ENCODE measurements at places on chromosomes 2 and 18.

- DNase-seq, result no peak
These were observed 31.7 kb upstream of the ZBTB7C start for GRCh38 chr18:48440924-48441323.

- no peak for DNase-seq
These were observed 153.5 kb upstream of the CAVIN2 start for GRCh38 chr2:192000196-192000980.

GRCh38 chr2:54054271-54054670 is 61.1 kb upstream of the ACYP2 start:
- no peak for DNase-seq

DNA sequence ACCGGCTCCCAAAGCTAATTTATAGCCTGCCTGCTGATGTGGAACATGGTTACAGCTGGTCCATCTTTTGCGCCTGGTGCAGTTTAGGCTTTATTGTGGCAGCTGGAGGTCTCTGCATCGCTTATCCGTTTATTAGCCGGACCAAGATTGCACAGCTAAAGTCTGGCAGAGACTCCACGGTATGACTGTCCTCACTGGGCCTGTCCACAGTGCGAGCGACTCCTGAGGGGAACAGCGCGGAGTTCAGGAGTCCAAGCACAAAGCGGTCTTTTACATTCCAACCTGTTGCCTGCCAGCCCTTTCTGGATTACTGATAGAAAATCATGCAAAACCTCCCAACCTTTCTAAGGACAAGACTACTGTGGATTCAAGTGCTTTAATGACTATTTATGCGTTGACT is 51.4 kb downstream of the TMEM178A start:
- DNase-seq, result no peak

DNA sequence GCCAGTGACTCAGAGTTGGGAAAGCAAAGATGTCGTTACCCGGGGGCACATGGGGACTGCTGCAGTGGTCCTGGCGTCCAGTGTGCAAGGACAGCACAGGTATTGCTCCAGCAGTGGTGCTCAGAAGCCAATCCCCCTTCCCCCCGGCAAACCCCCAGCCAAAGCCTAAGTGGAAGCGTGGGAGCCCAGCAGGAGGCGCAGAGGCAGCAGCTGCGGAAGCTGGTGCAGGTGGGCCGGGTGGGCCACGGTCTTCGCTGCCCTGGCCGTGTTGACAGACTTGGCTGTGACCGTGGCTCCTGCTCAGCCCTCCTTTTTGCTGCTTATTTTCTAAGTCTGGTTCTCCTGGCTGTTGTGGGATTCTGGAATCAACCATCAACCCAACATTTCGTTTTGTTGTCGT is 369.8 kb upstream of the ST6GAL2 start:
- DNase-seq, result no peak

DNA sequence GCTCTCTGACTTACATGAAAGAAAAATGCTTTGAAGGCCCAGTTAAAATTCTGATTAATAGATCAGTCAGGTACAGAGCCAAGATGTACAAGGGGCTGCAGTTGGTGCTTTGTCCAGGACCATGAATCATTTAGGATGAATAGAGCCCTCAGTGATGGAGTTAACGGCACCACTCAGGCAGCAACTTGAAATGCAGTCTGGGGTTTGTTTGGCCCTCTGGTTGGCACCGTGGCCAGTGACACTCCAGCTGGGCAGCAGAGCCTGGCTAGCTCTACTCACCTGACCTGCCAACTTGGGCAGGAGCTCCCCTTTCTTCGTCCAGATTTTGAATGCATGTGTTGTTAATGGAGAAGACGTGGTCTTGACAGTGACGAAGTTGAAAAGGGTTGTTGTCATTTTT is 493.0 kb upstream of the ACVR2A start:
- DNase-seq, result no peak

DNA sequence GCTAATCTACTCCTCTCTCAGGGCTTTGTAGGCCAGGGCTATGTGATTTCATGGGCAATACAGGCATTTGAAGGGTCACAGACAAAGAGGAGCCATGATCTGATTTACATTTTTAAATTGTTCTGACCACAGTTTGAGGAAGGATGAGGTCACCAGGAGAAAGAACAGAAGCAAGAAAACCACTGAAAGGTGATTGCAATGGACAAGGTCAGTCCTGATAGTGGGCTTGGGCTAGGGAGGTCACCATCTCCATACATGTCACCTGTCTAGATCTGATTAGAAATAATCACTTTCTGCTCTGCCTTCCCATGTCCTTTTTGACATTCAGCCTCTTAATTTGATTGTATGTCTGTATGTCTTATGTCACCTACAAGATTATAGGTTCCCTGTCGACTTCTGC is 248.9 kb upstream of the CWC22 start:
- DNase-seq, result no peak

GRCh38 chr2:68993660-68994059 is 19.2 kb downstream of the GKN1 start:
- no peak for DNase-seq

DNA sequence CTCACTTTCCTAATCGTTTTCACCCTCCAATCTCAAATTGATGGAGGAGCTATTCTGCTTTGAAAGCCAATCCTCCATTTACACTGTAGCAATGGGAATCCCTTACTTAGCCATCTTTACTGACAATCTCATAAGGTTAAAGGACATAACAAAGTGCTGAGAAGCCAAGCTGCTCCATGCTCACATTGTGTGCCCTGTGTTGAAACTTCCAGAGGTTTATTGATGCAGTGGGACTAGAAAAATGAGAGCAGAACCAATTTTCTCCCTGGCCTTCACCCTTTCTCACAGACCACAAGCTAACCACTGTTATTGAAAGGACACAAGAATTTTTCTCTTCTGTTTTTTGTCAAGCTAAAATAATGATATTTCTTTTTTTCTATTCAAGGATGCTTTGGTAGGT is 63.8 kb downstream of the CSRNP3 start:
- DNase-seq, result no peak

- no peak for DNase-seq
These were observed 38.4 kb downstream of the SPC25 start for GRCh38 chr2:168851674-168852320.

GRCh38 chr2:179512281-179513035 is 247.8 kb upstream of the SESTD1 start:
- no peak for DNase-seq

DNA sequence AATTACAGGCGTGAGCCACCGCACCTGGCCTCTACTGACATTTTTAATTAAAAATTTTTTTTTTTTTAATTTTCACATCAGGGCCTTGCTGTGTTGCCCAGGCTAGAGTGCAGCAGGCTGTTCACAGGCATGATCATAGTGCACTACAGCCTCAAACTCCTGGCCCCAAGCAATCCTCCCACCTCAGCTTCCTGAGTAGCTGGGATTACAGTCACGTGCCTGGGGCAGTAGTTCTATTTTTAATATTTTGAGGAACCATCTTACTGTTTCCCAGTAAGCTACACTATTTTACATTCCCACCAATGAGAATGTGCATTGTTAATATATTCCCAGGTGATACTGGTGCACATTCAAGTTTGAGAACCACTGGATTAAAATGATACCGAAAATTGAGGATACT is 92.7 kb downstream of the WDSUB1 start:
- no peak for DNase-seq

DNA sequence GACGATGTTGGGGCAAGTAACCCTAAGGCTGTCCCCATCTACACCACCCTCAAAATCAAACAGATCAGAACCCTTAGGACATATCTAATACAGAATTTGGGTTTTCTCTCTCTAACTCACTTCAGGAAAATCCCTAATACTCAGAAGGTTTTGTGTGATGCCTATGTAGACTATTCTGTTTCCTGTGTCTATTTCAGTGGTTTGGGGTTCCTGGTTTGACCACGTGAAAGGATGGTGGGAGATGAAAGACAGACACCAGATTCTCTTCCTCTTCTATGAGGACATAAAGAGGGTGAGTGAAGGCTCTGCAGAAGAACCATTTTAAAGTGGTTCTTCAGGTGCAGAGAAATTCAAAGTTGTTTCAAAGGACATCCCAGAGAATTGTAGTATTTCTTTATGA is 16.3 kb downstream of the SULT1C2 start:
- DNase-seq, result no peak

DNA sequence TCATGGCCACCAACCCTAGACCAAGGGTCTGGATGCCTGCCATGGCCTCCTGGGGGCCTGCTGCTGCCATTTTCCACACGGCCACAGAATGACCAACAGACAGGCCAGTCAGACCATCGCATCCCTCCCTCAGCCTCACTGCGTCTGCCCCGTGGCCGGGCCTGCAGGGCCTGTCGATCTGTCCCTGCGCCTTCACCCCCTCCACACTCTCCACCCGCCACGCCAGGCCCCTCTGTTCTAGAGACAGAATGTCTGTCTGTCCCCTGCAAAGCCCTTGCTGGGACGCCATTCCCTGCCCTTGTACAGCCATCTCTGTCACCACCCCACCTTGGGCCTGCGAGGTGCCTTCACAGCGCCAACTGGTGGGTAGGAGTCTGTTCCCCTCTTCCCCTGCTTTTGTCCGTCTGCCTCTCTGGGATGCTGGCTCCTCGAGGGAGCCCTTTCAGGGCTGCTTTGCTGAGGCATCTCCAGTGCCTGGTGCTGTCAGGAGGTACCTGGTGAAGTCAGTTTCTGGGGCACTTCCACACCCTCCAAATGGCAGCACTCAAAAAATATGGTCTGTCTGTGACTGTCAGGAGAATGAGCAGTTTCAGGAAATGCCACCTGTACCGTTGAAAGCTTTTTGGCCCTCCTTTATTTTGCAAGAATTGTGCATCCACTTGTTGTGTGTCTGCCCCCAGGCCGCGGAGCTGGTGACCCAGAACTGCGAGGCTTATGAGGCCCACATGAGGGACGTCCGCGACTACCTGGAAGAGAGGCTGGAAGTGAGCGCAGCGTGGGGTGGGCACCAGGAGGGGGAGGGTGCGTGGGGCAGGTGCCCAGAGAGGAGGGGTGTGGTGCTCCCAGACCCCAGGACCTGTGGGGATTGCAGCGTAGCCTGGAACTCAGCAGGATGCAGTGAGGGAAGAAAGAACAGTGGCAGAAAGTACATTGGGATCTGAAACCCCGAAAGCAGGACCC is 6.7 kb upstream of the ESPNL start:
- peak; percentile 7 for DNase-seq

GRCh38 chr2:94874277-94874997 is 3.2 kb downstream of the TEKT4 start:
- peak; percentile 77 for DNase-seq

DNA sequence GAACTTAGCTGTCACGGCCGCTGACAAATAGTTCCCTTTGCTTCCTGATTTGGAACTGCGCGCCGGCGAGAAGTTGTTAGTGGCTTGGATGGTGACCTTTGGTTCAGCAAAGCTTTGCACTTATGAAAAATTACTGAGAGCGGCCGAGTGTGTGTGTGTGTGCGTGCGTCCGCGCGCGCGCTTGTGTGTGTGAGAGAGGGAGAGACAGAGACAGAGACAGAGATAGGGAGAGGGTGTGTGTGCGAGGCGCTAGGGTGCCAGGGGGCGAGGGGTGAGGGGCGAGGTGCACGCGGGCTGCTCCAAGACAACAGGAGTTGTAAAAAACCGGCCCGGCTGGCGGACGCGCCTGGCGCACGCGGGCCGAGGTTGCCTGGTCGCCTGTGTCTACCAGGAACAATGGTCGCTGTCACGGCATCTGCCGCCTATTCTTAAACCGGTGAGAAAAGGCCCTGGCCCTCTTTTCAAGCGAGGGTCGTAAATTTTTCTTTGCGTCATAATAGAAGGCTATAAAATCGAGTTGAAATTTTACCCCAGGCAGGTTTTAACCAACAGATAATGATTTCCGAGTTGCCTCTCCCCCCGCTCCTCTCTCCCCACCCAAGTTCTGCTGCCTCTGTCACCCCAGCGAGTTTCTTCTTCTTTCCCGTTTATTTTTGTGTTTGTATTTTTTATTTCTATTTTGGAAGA is 535 bp downstream of the HOXD3 start:
- no peak for DNase-seq

- no peak for DNase-seq
These were observed 243.7 kb downstream of the LTBP1 start for GRCh38 chr2:33190393-33190937.

DNA sequence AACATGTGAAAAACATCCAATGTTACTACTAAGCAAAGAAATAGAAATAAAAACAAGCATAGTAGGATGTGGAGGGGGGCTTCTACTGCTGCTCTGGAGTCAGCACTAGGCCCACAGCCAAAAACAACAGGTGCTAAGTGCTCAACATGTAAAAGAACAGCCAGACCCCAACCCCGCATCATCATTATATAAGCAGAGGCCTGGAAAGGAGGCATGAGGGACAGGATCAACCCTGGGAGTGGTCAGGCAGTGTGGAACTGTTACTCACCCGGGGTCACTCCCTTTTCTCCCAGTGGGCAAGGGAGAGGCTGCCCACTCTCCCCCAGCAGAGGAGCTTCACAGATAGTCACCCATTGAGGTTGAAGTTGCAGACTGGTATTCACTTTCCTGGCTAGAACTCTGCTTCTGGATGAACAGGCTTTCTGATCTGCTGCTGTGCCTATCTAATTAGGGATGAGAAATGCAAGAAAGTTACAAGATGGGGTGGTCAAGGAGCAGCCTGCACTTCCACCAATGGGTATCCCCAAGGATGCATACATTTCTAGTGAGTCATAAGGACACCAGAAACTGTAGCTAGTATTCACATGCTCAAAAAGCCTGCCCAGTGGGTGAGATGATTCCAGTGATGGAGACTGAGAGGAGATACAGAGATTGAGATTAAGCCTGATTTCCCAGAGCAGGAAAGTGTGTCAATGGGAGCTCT is 480.1 kb upstream of the TCF4 start:
- DNase-seq, result no peak

- no peak for DNase-seq
These were observed 9.6 kb upstream of the TEX51 start for GRCh38 chr2:126889071-126889470.

DNA sequence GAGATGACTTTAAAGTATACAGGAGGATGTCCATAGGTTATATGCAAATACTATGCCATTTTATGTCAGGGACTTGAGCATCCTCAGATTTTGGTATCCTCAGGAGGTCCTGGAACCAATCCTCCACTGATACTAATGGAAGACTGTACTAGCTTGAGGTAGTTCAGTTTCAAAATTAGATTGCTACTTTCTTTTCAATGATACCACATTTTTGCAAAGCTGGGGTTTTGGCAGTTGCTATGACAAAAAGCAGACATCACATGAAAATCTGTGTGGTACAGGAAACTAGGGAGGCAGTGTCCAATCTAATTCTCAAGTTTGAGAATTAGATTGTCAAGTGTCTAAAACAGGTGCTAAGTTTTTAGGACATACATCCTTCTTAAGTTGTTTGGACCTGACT is 14.2 kb downstream of the EHBP1 start:
- DNase-seq, result no peak

DNA sequence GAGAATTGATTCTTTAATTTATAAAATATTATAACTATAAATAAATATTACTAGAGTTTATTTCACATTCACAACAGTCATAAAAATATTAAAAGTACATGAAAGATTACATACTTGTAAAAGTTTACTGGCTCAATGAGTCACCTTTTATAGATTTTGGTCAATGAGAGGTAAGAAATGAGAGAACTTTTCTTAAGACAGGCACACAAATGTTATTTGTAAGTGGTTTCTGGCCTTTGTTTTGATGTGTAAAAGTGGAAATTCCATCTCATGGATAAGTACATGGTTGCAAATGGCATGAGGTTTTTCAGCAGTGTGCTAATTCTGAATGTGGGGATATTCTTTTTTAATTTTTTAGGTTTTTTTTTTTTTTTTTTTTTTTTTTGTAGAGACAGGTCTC is 63.8 kb downstream of the TTC27 start:
- no peak for DNase-seq

- no peak for DNase-seq
These were observed 89.4 kb upstream of the TACR1 start for GRCh38 chr2:75288760-75289159.

GRCh38 chr2:22375096-22375495 is 1009.9 kb upstream of the KLHL29 start:
- DNase-seq, result no peak

Data from activated CD4-positive, alpha-beta memory T cell treated with anti-CD3 and anti-CD28 coated beads for 36 hours (primary cell).